Glomerular endothelial cell (primary cell): ENCODE measurements at places on chromosomes 12 and 14. TPM values are rescaled to one million over a fixed set of nuclear protein-coding genes. Genes with fewer than 3 reads are reported as not detected.
A peak's percentile ranks its signal among the peaks of the same experiment; 100 is the strongest.

The STON2 gene
- total RNA-seq, result 3.4 and 6.4 TPM in 2 replicates

The LALBA gene
- not detected in 2 replicates for total RNA-seq

The CDKL1 gene
- 15.8 and 24.3 TPM in 2 replicates for total RNA-seq

The TMEM30B gene
- 0.12 and 0.34 TPM in 2 replicates for total RNA-seq

The APOF gene
- not detected in 2 replicates for total RNA-seq

The RNU4-1 gene
- total RNA-seq, result under 0.01 TPM in 2 replicates

The KLC1 gene
- total RNA-seq, result 253 and 368 TPM in 2 replicates

DNA sequence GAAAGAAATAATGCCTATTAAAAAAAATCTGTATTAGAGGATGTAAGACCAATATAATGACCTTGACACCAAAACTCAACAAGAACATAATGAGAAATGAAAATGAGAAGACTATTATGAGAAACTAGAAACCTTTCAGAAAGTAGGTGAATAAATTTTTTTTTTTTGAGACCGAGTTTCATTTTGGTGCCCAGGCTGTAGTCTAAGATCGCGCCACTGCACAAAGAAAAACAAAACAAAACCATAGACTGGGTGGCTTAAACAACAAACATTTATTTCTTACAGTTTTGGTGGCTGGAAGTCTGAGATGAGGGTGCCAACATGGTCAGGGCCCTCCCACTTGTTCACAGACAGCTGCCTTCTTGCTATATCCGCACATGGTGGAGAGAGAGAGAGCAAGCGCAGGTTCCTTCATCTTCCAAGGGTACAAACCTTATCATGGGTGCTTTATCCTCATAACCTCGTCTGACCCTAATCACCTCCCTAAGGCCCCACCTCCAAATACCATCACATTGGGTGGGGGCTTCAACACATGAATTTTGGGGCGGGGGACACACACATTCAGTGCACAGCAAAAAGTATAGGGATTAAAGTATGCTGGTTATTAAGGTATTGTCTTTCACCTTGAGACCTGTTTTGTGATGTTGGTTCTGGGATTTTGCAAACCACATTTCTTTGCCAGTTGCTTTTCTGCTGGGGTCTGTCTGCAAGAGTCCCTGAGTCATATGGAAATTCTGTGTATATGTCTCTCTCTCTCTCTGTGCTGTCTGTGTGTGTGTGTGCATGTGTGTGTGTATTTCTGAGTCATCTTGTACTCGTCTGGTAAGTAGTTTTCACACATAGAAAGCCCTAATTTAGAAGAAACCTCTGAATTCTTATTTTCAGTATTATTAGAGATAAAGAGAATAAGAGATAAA lies 26.2 kb downstream of the ZCRB1 start:
- no peak for DNase-seq

- DNase-seq, result no peak
Observed at GRCh38 chr12:87441511-87441910, 587.7 kb downstream of the C12orf50 start.

GRCh38 chr12:76719171-76720041 lies 44.5 kb upstream of the ZDHHC17 start:
- no peak for DNase-seq

- no peak for DNase-seq
Observed at GRCh38 chr14:93078870-93079269, 36.9 kb downstream of the ITPK1 start.

DNA sequence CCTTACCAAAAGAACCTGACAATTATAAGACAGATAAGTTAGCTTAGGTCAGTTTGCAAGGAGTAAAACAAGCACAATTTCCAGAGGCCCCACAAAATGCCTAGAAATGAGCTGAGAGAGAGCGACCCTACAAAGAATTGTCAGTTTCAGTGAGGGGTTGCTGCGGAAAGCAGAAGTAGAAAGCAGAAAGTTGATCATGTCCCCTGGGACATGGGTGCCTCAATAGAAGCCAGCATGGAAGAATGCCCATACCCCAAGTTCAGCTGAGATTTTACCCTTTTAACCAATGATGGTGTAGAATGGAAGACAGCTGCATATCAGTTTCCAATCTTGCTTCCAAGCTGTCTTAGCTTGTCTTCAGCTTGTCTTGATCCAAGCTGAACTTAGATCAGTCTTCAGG lies 21.8 kb upstream of the CRY1 start:
- DNase-seq, result no peak

DNA sequence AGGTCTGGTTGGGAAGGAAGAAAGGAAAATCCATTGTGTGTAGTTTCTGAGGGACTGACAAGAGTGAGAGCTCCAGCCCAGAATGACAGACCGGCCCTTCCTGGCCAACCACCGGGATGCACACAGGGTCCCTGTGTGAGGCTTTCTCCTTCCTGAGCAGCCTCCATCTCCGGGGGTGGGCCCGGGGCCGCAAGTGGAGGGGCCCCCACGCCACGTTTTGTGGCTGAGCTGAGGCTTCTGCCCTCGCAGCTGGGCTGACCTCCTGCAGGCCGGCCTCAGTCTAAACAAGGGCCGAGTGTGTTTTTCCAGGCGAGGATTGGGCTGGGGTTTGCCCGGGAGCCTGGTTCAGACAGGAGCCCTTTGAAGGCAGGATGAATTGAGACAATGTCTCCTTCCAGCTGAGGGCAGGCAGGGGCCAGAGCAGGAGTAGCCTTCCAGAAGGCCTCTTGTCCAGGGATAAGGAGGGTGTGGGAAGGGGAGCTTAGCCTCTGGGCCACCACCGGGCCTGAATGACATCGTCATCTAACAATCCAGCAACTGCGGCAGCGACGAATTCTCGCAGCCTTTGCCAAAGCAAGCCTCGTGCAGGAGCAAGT lies 96.5 kb upstream of the NCOR2 start:
- no peak for DNase-seq

DNA sequence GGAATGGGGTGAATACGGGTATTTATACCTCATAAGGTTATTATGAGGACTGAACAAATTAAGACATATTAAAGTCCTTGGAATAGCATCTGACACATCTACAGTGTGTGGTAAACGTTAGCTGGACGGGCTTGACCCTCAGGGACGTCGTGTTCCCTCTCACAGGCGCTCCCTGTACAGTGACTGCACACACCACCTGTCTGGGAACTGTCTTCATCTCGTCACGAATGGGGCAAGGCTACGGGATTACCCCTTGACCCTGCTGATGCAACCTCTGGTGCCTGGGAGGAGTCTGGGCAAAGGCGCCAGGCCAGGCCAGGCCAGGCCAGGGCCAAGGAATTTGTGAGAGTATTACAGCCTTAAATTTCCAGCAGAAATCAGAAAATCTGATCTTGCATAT lies 191.1 kb downstream of the CALM1 start:
- DNase-seq, result no peak

DNA sequence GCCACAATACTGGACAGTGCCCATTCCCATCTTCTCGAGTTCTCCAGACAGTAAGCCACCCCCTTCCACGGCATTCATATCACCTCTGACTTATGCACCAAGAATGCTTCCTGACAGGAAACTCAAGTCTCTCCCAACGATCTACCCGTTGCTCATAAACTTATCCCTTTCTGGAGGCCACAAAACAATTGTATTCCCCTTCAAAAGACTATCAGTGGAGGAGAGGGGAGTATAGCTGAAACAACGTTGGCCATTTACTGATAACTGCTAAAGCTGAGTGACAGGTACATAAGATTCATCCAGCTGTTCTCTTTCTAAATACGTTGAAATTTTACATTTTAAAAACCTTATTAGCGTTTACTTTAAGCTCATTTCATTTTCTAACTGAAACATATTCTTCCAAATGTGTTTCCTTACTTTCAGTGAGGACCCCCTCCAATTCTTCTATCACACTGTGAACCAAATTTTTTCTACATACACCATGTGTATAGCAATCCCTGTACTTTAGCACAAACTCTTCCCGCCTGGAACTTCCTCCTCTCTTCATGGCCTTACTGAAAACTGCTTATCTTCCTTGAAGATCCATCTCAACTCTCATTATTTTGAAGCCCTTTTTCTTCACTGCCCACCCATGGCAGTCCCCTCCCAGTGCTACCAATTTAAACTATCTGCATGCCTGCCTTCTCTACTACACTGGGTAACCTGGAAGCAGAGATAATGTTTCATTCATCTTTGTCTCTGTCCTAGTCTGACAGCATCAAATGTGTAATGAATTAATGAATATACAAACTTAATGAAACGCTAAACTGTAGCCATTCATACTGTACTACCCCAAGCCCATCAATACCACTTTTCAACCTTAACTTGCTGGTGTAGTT lies 28.8 kb downstream of the ATXN2 start:
- peak; percentile 58 for DNase-seq

- no peak for DNase-seq
Observed at GRCh38 chr12:125151284-125151683, 86.0 kb downstream of the AACS start.

GRCh38 chr12:124963211-124963610 lies 25.7 kb downstream of the DHX37 start:
- no peak for DNase-seq

- DNase-seq, result no peak
Observed at GRCh38 chr14:101186544-101186943, 283.0 kb upstream of the RTL1 start.

DNA sequence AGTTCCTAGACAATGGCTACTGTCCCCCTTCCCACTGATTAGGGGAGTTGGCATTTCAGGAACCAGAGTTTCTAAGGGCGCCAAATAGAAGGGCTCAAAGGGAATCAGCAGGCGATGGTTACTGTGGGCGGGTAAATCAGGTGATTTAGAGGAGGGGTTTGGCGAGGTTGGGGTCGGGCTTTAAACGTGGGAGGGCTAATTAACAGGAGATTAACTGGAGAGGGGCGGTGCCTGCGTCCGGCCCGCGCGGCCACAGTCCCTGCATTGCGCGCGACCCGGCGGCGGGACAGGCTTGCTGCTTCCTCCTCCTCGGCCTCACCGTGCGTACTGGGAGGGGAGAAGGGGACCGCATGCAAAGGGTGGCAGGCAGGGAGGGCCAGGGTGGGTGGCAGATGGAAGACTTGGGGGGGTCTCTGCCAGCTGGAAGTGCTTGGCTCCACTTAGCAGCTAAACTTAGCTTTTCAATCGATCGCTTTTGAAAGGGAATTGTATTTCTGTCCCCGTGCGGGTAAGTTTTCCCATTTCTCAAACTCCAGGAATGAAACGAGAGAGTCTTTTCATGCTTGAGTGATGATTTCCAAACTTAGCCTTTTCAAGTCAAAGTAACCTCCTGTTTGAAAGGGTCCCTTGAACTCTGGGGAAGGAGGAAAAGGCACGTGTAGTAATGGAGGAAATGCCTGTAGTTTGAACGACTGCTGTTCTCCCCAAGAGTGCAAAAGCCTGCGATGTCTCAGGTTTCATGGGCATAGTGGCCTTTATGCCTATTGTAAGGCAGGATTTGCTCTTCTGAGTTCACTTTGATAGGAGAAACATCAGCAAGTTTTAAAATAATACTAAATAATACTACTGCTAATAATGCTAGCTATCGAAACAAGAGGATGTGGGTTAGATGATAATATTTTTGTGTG lies at the start of gene MGST1:
Gene MGST1, plus strand, starts transcription at position 255 of the 908 bp plus-strand sequence. CDS start 6,608 bp downstream, outside the sequence.
- DNase-seq, result no peak
